Panc1 (cell line): ENCODE measurements at places on chromosomes 11 and 22. TPM values are rescaled to one million over a fixed set of nuclear protein-coding genes. Genes with fewer than 3 reads are reported as not detected.

ANO9 gene
- 61.4 TPM for total RNA-seq

KCNE3 gene
- 0.15 TPM for total RNA-seq

PRSS23 gene
- total RNA-seq, result 355 TPM

OR2AG2 gene
- 0.18 TPM for total RNA-seq

PSMA1 gene
- 198 TPM for total RNA-seq

KIAA1671 gene
- 48.1 TPM for total RNA-seq

MUC2 gene
- 0.08 TPM for total RNA-seq

- H3K36me3 ChIP-seq, result no peaks in the 10 kb centered on the region
- H3K4me3 ChIP-seq, result no peak overlapping the region
- no peaks in the 10 kb centered on the region for H3K4me1 ChIP-seq
- DNase-seq, result no peak
Observed at GRCh38 chr11:20821046-20821445, 151.7 kb downstream of the NELL1 start.

- H3K4me1 ChIP-seq, result no peaks in the 10 kb centered on the region
- no peaks in the 10 kb centered on the region for H3K27me3 ChIP-seq
- no peaks in the 10 kb centered on the region for H3K36me3 ChIP-seq
- H3K4me3 ChIP-seq, result no peak overlapping the region
Observed at GRCh38 chr11:50182486-50182885, 149.8 kb downstream of the OR4C45 start.

DNA sequence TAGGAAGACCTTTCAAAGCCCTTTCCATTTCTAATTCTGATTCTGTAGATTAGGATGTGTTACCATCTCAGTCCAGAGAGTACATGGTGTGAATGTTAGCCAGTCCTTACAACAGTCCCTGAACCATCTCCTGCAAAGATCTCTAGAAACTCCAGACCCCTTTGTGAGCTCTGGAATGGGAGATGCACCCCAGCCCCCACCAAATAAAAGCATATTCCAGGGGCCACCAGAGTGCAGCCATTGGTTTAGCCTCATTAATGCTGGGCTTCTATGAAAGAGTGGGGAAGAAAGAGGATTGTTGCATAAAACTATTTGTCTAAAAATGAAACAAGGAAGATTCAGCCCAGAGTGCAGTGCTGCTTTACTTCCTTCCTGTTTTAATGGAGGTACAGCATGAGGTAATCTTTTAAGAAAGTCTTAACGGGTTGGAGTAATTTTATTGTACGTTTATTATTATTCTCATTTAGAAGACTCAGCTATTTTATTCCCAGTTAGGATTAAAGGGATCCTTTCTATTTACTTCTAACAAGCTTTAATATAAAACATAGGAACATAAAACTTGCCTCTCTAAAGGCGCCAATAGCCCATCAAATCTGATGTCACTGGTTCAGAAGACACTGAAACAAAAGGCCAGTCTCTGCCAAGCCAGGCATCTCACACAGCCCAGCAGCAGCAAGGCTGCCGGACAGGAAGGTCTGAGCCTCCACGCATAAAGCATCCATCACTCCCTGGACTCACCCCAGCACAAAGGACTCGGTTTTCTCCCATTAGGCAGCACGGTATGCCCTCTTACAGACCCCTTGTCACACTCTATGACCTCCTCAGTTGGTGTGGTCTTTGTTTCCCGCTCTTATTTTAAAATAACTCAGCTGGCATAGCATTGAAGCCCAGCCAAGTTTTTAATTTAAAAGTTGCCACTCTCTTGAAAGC is 203.9 kb upstream of the BLID start:
- H3K4me1 ChIP-seq, result no peaks in the 10 kb centered on the region
- no peak overlapping the region for H3K27ac ChIP-seq
- no peak for DNase-seq
- no peaks in the 10 kb centered on the region for H3K36me3 ChIP-seq
